GM12864 (cell line): ENCODE measurements at places on chromosomes 4 and X.
A peak's percentile ranks its signal among the peaks of the same experiment; 100 is the strongest.

GRCh38 chr4:105714071-105714521, 5.5 kb downstream of the GSTCD start:
- peak; percentile 27 for DNase-seq

- DNase-seq: no peak
Measured at GRCh38 chr4:108144451-108144850, 24.3 kb downstream of the LEF1 start.

- no peak for DNase-seq
Measured at GRCh38 chr4:76087007-76087769, 12.7 kb downstream of the ART3 start.

GRCh38 chr4:4762909-4763821, 96.3 kb upstream of the MSX1 start:
- DNase-seq: peak; percentile 92

DNA sequence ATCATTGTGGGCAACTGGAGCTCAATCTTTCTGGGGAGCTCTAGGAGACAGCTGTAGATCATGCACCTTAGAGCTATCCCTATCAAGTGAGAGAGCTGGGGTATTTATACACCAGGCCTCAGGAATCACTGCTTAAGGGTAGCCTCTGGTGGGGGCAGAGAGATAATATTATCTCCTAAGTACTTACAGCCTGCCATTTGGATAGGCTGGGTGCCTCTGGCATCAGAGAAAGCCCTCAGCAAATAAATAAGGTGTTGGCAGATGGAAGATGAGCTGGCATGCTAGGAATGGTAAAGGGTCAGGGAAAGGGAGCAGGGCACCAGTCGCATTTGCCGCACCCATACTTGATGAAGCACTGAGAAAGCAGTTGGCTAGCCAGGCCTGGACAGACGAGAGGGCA, 75.9 kb downstream of the HCCS start:
- DNase-seq: no peak

- no peak for DNase-seq
Measured at GRCh38 chrX:13109817-13110216, 65.4 kb upstream of the FAM9C start.

DNA sequence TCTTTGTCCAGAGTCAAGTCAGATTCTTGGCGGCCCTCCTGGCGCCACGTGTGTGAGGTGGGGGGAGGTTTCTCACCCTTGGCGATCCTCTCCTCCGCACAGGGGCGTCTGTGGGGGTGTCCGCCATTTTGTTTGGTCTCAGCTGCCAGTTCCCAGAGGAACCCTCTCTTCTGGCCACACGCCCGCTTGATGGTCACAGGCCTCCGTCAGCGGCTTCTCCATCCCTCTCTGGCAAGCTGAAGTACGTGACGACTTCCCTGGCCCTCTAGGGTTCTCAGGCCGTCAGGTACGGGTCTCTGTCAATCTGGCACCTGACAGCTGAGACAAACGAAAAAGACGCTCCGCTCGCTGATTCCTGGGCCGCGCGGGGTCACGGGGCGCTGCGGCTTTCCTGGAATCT, 272.6 kb downstream of the TRIML1 start:
- DNase-seq: no peak

- DNase-seq: peak; percentile 13
Measured at GRCh38 chrX:15930585-15930984, 76.0 kb upstream of the AP1S2 start.

GRCh38 chr4:185730387-185730786, 81.6 kb downstream of the SORBS2 start:
- peak; percentile 79 for DNase-seq

DNA sequence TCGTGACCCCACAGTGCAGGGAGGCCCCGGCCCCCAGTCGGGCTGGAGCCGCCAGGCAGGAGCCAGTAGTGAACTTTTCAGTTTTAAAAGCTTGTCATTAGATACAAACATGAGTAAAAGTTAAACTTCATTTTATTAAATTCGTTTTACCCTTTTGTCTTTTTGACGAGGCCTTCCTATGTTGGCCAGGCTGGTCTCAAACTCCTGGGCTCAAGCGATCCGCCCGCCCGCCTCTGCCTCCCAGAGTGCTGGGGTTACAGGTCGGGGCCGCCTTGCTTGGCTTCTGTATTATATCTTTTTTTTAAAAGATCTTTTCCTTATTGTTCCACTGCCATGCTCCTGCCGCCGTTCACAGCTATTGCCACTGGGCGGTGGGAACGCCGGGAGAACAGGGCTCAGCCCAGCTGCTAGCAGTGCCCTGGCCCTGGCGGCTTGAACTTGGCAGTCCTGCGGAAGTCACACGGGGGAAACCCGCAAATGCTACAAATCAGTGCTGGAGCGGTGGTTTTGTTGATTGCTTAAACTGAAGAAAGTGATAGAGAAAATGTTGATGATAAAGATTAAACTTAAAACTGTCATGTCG, 968 bp upstream of the NELFA start:
- peak; percentile 7 for DNase-seq

- DNase-seq: no peak
Measured at GRCh38 chr4:1833307-1834046, 22.5 kb downstream of the LETM1 start.

DNA sequence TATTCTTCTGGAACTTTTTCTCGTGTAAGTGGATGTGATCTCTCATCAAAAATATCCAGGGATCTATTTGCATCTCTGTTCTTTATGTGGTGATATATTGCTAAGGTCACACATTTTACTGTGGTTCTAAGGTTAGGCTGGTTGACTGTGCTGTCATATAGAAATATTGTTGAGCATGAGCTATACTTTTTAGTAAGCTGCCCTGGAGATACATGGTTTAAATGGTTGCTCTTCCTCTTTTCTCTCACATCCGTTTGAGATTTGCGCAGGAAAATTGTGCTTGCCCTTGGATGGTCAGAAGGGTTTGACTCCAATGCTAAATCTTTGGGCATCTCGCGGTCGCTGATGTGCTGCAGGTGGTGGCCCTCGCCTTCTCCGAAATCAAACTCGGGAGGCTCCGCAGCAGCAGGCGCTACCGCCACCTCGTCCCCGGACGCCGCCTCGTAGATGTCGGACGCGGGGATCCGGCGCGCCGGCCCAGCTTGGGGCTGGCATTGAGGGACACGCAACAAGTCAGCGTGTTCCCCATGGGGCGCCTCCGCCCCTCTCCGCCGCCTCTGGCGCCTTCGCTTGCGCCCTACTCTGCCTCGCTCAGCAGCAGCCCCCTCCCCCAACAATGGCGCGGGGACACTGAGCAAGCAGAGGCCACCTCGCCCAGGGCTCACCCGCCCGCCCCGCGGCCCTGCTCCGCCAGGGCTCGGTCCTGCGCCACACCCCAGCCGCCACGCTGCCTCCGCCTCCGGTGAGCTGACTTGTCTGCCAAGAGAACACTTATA, 154.5 kb downstream of the MSN start:
- no peak for DNase-seq

DNA sequence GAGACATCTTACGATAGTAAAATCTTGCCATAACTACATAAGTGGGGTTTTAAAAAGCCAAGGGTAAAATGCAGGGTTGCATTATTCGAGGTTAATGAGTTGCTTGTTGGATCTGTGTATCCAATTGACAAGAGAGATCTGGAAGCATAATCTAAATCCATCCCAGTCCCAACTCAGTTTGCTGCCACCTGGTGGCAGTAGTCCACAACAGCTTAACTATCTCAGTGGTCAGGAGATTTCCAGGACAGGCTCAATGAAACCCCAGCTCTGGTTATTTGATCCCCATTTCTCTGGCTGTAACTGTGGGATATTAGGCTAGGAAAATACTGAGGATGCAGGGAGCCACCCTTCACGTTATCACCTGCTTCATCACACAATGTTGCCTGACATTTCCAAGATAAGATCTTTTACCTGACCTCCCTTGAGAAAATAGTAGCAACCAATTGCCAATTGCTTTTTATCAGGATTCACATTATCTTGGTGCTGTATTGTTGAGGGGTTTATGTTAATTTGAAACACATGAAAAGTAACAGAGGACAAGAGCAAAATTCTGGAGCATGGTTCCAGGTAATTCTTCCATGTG, 88.2 kb upstream of the TNIP3 start:
- DNase-seq: peak; percentile 18

DNA sequence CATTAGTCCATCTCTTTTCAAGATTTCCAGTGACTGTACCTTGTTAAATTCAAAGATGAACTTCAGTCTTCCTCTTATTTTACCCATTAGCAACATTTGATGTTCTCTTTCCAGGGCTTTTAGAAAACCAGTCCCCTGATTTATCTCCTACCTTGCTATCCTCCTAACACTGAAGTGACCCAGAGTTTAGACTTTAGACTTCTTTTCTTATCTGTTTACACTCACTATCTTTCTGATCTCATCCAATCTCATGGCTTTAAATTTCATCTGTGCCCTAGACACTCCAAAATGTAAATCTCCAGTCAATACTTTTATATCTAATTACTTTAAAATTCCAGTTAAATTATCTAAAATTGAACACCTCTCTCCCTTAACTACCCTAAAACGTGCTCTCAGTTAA, 13.5 kb upstream of the CXXC4 start:
- DNase-seq: no peak

GRCh38 chr4:168126952-168127351, 34.6 kb downstream of the ANXA10 start:
- no peak for DNase-seq

DNA sequence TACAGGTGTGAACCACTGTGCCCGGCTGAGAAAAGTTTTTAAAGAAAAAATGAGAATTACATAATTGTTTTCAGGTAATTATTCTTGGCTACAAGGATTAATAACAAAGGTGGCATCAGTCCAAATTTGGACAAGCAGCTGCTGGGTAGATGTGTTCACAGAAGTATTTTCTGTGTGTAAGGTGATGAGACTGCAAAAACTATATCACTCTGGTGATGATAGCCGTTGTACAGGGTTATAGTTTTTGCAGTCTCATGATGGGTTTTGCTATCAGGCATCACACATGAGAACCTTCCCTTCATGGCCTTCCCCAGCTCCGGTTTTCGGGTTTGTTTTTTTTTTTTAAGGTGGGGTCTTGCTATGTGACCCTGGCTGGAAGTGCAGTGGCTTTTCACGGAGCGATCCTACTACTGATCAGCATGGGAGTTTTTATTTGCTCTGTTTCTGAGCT, 5.1 kb upstream of the SLC10A3 start:
- DNase-seq: no peak

DNA sequence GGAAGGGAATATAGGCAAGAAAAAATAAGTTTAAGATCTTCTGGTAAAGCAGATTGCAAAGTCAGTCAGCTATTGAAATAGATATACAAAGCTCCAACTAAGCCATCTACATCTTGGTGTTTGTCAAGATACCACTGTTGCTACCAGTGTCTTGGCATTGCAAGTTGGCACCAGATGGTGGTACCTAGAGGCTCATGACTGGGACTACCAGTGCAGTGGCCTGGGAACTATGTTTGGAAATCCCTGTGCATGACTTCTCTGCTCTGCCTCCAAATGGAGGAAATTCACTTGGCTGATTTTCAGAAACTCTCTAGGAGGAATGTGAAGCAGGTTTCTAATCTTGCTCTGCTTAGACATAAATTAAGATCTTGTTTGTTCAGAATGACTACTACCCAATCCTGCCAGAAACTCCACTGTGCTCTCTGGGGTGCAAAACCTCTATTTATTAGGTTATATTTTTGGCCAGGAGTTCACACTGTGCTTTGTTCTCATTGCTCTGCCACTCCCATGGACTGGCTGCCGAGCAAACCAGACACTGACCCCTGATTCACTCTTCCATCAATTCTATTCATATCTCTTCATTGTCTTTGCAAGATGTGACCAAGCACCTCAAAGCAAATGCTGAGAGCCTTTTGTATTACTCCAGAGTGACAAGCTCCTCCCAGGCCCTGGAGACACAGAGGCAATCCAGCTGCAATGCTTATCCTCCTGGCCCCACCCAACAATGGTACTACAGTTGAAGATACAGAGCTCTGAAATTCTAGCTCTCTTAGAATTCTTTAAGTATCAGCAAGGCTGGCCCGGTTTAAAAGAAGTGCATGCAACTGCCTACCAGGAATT, 272.3 kb upstream of the FGF16 start:
- DNase-seq: no peak

- no peak for DNase-seq
Measured at GRCh38 chr4:134936014-134936413, 734.4 kb upstream of the PABPC4L start.
